Effector CD4-positive, alpha-beta T cell (primary cell): ENCODE measurements at places on chromosomes 11 and 22.

- no peak for DNase-seq
Measured at GRCh38 chr11:74870485-74870884, 78.4 kb downstream of the XRRA1 start.

DNA sequence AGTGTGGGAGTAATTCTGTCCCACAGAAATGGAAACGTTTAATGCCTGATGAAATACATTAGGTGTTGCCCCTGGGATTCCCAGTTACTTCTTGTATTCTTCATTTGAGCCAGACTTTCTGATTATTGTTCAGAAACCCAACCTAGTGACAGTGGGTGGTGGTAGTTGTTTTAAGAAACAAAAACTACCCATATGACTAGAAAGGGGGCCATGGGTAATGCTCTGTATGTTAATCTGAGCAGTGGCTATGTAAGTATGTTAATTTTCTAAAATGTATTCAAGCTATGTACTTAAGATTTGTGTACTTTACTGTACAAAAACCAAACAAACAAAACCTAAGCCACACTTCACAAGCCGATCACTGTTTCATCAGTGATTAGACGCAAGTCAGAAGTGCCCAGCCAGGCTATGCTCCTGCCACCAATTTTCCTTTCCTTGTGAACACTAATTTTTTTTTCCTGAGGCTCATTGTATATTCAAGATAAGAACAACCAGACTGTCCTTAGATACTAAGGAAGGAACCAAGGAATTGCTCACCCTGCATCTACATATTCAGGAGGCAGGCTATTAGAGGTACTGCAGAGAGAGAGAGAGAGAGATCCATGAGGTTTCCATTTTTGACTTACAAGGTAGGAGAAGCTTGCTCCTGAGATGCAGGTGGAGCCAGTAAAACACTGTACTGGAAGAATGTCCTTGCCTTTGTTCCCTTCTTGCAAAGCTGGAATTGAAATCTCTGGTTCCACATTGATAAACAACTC is 122.7 kb downstream of the DBX1 start:
- DNase-seq, result no peak

GRCh38 chr11:60170566-60170965 is 12.3 kb downstream of the MS4A6A start:
- no peak for DNase-seq

- DNase-seq, result peak; percentile 88
Measured at GRCh38 chr11:47269829-47270305, at the start of gene MADD. TSS of gene MADD (plus strand) at chr11:47270133.

- DNase-seq, result no peak
Measured at GRCh38 chr22:47486569-47487312, 724.3 kb downstream of the TBC1D22A start.

DNA sequence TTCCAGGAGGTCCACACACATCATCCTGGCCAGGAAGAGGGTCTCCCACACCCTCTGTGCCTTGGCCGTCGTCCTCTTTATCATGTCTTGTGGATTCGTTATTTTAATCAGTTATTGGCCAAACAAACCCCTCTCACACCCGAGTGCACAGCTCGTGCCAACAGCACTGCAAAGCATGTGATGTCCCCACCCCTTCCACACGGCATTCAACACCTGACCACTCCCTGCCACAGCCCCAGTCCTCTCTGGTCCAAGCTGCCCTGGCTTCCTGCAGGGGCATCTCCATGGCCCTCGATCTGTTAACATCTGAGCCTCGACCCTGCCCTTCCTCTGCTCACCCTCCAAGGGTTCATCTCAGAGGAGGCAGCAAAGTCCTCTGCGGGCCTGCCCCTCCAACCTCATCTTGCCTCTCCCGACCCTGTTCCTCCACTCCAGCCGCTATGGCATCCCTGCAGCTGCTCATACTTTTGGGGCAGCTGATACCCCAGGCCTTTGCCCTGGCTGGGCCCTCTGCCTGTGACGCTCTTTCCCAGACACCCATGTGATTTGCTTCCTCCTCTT is 14.0 kb downstream of the MYEOV start:
- no peak for DNase-seq

DNA sequence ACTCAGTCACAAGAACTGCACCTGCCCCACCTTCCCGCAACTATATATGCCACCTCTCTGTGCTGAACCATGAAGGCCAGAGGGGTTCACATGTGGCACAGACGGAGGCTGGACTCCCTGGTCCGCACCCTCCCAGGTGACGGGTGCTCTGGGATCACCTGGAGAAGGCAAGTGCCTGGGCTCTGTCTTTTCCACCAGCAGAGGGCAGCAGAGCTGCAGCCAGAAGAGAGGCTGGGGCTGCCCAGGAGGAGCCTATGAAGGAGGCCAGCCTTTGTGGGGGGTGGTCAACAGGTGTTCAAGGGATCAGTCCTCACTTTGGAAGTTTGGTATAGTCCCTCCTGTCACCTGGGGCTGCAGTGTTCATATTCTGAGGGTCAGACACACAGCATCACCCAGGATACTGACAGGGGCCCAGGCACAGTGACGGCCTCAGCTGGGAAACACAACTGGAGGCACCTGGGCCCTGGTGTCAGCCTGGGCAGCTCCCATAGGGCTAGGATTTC is 39.2 kb upstream of the IGLL5 start:
- peak; percentile 61 for DNase-seq

GRCh38 chr22:20569059-20570058 is 61.9 kb downstream of the MED15 start:
- DNase-seq, result peak; percentile 76

DNA sequence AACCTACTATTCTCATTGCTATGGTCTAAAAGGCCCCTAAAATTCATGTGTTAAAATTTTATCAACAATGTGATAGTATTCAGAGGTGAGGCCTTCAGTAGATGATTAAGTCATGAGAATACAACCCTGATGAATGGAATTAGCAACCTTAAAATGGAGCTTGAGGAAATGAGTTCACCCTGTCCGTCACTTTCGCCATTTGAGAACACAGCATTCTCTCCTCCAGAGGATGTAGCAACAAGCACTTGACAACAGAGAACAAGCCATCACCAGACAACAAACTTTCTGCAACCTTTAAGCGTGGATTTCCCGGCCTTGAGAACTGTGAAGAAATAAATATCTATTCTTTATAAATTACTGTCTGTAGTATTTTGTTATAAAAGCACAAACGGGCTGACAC is 197.0 kb downstream of the SBF2 start:
- DNase-seq, result no peak

- no peak for DNase-seq
Measured at GRCh38 chr22:26852176-26852575, 194.8 kb downstream of the MIAT start.

DNA sequence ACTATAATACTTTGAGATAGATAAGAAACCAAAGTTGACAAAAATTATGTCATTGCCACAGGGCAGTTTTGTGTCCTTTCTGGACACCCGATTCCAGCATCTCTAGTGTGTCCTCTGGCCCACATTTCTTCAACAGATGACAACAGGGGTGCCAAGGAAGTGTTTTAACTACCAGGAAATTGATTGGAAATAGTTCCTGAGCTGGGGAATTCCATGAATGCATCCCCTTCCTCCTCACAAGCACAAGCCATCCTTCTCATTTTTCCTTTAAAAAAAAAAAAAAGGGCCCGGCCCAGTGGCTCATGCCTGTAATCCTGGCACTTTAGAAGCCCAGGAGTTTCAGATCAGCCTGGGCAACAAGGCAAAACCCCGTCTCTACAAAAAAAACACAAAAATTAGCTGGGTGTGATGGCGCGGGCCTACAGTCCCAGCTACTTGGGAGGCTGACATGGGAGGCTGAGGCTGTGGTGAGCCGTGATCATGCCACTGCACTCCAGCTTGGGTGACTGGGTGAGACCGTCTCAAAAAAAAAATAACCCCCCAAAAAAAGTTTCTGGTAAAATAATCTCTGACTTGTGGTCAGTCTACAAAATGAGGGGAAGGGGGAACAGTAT is 797 bp upstream of the B3GAT3 start:
- DNase-seq, result no peak

GRCh38 chr22:42780070-42780540 is 59.4 kb upstream of the A4GALT start:
- peak; percentile 31 for DNase-seq

DNA sequence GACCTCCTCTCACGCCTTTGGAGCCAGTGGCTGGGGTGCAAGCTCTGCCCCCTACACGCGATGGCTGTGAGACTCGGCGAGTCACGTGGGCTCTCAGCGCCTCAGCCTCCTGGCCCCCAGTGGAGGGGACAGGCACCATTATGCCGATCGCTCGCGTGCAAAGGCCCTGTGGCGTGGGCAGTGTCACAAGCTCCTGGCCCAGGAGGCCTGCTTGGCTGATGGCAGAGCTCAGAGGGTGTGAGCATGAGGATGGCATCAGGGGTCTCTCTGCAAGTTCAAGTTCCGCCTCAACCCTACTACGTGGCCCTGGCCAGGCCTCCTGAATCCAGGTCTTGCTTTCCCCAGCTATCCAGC is 90.8 kb upstream of the KCNQ1OT1 start:
- peak; percentile 1 for DNase-seq
